ENCODE measurements at places on chromosomes 2 and 18.

- DNase-seq, result no peak
These were observed 1070.7 kb downstream of the CNTNAP5 start for GRCh38 chr2:125095826-125096225.

GRCh38 chr2:127683056-127683455 is 7.7 kb upstream of the LIMS2 start:
- DNase-seq, result no peak

DNA sequence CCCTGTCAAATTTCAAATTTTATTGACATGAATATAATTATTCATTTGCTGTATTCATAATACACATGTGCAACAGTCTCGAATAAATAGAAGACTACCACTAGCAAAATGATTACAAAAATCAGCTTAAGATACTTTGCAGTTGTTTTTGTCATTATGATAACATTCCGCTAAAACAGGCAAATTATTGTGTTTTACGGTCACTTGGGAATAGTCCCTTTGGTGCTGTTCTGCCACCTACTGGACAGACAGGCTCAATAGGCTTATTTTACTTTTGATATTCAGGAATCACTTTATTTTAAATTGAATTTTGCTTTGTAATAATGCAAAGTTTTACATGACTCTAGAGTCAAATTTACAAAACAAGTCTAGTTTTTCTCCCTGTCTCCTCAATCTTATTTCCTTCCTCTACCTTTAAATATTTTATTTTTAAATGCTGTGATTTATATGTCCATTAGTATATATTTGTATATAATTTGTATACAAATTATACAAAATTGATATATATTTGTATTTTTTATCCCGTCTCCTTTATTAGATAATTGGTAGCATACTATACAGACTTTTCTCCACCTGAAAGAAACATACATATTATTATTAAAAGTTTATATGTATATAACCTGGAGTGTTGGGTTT is 456.3 kb downstream of the DLGAP1 start:
- no peak for DNase-seq

DNA sequence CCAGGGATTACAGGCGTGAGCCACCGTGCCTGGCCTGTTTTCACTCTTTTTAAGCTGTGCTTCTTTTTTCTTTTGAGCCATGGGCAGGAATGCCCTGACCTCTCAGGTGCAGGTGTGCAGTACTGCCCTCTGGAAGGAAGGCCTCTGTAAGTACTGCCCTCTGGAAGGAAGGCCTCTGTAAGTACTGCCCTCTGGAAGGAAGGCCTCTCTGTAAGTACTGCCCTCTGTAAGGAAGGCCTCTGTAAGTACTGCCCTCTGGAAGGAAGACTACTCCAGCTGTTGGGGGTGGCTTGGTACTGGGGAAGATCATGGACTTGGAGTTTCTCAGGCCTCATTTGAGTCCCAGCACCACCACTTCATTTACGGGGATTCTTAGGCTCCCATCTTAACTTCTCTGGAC is 248.5 kb upstream of the ID2 start:
- DNase-seq, result no peak

DNA sequence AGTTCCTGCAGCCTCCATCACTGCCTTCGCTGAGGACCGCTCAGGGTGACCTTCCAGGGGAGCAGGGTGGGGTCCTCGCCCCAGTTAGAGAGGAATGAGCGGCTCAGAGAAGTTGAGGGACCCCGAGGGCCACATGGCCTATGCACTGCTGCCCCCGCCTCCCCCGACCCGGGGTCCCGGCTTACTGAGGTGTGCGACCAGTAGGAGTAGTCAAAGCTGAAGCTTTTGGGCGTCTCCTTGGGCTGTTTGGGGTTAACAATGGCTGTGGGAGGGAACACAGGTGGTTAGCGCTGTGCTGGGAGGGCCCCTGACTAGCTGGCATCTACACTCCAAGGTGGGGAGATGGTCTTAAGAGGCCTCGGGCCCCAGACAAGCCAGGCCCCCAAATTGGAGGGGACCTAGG is 31.0 kb downstream of the KIF1A start:
- no peak for DNase-seq

DNA sequence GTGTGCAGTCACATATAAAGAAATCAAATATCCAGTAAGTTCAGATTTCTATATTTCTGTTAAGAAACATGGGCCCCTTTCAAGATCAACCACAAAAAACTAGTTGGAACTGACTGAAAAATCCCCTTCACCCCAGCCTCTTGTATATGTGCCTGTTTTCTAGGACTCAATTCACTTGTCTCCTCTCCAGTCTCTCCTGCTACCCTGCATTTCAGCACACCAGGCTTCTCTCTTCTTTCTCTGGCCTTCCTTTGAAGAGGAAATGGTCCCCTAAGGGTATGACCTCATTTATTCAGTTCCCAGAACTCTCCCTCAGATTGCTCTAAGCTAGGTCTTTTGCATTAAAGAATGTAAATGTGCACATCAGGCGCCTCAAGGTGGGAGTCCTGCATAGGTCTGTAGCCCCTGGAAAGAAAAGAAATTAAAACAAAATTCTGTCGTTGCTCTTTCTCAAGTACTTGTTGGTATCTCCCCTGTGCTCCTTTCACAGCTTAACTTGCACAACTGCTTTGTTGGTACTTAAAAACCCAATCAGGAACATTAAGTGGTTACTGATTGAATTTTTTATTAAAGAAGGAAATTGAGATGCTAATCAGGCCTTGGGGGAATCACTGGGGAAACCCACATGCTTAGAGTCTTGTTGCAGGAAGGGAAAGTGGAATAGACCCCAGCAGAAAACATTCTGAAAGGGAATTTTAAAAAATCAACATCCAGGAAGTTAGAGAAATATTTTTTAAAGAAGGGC is 278.4 kb downstream of the AGPS start:
- DNase-seq, result no peak

GRCh38 chr2:147025646-147026585 is 818.9 kb upstream of the ACVR2A start:
- DNase-seq, result peak; percentile 8

GRCh38 chr2:64601034-64601754 is 52.5 kb downstream of the SERTAD2 start:
- DNase-seq, result no peak

DNA sequence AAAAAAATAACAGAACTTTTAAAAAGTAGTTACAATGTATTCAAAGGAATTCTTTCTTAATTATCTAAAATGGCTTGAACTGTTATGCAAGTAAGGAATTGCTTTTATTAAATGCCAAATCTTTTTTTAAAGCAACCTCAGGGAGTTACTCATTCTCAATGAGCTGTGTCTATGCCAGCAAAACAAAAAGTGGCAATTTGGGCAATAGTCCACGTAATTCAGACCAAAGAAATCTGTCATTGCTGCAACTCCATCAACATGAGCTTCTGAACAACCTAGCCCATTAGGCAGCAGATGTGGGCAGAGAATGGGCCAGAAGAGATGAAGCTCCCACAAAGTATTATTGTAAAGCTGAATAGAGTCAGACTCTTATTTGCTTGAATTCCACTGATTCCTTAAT is 118.4 kb downstream of the ALK start:
- DNase-seq, result no peak

DNA sequence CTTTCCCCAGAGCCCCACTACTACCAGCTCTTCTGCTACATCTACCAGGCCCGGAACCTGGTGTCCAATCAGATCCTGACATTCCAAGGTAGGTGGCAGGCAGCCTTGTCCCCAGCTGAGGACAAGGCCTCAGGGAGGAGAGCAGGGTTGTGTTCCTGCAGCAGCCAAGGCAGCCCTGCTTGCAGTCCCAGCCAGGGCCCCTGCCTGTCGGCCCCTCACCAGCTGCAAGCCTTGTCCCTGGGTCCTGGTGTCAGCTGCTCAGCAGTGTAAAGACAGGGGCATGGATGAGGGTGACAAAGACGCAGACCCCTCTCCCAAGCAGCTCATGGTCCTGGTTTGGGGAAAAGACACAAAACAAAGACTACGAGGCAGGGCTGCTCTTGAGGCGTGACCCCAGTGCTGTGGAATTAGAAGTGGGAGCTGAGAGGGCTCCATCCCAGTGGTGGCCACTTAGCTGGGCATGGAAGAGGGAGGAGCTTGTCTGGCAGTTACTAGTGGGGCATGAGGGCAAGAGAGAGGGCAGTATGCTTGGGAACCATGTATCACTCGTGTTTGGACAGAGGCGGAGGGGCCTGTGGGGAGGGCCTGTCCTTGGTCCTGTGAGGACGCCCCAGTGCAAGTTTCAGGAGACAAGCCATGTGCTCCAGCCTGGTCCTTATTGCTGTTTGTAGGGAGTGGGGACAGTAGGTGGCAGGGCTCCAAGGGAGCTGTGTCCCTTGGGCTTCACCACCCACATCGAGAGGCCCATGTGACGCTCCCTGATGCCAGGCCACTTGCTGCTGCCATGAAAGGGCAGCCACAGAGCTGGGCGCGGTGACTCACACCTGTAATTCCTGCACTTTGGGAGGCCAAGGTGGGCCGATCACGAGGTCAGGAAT is 47.5 kb downstream of the LMAN2L start:
- no peak for DNase-seq

All from prostate gland (tissue), 2 donors.